ENCODE measurements at places on chromosomes 12 and 14.

GRCh38 chr12:70553391-70553859, 83.8 kb downstream of the PTPRB start:
- DNase-seq = no peak

- DNase-seq = no peak
These were observed 67.8 kb upstream of the LTA4H start for GRCh38 chr12:96103067-96103644.

DNA sequence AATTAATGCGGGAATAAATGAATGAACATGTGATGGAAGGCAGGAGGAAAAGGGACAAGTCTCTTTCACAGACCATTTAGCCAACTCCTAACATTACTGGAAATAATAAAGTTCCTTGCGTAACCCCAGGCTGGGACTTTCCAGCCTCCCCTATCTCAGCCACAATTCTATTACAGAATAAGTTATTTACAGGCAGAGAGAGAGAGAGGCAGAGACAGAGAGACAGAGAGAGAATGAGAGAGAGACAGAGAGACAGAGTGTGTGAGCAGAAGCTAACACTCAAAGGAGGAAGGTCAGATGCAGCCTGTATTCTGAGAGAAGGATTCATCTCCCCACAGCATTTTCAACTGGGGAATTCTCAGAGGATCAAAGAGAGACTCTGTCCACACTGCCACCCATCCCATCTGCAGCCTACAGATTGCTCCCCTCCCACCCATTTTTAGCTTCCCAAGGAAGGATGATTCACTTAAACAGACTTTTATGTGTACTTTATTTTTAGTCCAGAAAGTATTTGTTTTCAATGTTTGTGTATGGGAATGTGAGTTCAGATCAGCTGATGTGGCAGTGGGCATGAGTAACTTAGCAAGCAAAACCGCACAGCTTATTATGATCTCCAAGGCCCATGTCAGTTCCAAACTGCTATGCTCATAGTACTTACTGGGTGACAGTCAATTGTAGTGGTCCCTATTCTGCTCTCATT, 165.7 kb downstream of the CAND1 start:
- no peak for DNase-seq

DNA sequence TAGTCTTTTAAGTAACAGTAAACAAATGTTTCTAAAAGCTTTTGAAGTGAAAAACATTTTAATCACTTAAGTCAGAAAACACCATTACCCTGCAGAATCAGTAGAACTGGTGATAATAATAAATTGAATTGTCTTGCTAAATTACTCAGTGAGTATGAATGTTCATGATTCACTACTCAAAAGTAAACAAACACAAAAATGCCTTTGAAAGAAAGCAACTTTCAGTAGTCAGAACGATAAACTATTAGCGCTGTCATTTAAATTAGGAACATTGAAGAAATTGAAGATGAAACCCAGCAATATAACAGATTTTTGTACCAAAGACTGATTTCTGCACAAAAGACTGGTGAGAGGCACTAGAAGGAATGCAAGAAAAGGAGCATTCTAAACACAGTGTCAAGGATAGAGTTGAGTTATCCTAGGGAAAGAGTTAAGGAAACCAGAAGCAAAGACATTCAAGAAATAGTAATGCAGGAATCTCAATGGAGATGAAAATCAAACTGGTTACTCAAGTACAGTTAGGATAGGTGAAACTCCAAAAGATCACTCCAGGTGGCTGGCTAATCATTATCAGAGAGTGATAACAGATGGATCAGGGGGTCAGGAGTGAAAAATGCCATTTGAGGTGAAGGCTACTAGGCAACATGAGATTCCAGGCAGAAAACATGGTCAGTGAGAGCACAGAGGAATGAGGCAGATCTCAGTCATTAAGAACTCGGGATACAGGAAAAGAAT, 77.4 kb upstream of the ALG10 start:
- DNase-seq = no peak

DNA sequence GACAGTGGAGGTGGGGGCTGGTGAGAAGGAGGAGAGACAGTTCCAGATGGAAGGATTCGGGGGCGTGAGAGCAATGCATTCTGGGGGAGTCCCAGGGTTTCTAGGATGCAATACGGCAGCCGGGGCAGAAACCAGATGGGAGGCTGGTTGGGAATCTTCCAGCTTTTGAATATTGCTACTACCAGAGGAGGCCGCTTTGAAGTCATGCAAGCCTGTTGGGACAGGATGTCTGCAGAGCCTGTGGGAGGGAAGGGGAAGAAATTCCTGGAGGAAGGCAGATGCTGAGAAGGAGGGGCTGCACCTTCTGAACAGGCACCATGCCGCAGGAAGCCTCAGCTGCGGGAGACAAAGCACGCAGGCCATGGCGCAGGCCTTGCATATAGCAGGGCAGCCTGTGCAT, 105.4 kb downstream of the APAF1 start:
- no peak for DNase-seq
